NCI-H748 treated with DMSO at 0.1 percent for 48 hours (cell line): ENCODE measurements at places on chromosomes 2 and 18.

- DNase-seq = no peak
Observed at GRCh38 chr2:232979871-232980461, 33.1 kb downstream of the NGEF start.

DNA sequence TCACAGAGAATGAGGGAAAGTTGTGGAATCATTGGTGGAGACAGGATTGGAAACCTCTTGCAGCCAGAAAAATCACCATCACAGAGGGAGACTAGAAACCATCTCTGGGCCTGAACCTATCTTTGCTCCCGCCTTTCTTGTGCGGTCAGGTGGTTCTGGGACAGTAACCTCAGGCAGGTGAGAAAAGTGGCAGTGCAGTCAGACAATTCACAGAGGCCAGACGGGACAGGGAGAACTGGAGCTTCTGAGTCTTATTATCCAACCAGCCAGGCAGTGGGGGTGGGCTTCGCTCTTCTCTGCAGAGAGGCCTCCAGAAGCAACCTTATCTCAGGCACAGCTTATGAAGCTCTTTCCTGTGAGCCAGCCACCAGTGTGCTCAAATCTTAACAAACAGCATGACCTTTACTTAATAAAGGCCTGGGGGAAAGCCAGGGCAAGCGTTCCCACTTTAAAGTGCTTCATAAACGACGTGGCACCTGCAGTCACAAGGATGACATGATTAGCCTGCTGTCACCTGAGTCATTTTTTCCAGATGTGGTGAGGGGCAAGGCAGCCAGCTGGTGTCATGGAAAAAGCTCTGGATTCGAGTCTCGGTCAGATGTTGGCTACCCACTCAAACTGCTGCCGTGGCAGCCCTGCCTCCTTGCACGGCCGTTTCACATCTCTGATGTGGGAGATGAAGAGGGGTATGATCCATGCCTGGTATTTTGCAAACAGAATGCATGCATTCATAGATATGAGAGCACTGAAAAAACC is 109.7 kb downstream of the B3GNT2 start:
- DNase-seq = no peak

DNA sequence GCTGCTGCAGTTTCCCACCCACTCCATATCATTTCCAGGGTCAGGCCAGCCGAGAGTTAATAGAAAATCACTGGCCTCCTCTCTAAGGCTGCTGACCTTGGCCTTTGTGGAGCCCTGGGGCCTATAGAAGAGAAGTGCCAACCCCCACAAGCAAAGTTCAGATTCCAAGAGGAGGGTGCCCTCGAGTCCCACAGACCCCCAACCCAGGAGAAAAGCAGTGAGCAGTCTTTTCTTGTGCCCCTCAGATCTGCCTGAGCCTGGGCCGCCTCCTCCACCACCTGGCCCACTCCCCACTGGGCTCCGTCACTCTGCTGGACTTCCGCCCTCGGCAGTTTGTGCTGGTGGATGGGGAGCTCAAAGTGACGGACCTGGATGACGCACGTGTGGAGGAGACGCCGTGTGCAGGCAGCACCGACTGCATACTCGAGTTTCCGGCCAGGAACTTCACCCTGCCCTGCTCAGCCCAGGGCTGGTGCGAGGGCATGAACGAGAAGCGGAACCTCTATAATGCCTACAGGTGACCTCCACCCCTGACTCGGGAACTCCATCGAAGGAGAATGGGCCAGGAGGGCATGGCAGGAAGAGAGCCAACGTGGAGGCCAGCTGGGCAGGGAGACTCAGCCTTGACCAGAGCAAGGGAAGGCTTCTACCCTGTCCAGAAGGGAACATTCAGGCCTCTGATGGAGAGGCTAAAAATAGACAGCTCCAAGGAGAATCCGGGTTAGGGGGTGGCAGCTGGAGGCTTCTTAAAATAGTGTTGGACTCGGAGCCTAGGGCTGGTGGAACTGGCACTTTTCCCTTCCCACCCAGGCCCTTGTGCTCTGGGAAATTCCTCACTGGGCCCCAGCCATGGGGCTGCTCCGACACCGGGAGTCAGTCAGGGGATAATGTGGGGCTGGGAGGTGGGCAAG is 6.2 kb downstream of the PKDCC start:
- DNase-seq = no peak

- DNase-seq = no peak
Observed at GRCh38 chr2:240469239-240469636, 33.8 kb downstream of the GPC1 start.

GRCh38 chr2:240339411-240340360 is 95.8 kb upstream of the GPC1 start:
- DNase-seq = no peak

- DNase-seq = no peak
Observed at GRCh38 chr2:203948733-203949132, 12.2 kb downstream of the ICOS start.

DNA sequence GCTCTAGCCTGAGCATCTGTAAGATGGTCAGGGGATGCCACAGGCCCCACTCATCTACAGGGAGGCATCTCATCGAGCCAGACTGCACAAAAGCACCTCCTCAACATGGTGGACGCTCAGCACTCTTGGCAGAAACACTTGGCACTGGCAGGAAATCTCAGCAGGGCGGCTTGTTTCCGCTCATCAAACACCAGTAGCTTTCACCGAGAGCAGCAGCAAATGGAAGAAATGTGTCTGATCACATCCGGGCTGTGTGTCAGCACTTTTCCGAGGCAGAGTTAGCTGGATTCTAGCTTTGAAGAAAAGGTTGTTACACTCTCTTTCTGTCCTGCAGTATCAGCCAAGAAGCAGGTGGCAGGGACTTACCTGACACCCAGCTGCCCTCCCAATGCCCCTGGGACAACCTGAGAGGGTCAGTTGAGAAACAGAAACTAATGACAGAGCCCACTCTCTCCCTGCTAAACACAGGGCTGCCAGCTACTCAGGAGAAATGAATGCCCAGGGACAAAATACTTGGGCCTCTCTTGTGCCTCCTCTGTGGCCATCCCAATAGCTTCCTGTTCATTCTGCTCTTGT is 68.9 kb upstream of the FZD7 start:
- no peak for DNase-seq

DNA sequence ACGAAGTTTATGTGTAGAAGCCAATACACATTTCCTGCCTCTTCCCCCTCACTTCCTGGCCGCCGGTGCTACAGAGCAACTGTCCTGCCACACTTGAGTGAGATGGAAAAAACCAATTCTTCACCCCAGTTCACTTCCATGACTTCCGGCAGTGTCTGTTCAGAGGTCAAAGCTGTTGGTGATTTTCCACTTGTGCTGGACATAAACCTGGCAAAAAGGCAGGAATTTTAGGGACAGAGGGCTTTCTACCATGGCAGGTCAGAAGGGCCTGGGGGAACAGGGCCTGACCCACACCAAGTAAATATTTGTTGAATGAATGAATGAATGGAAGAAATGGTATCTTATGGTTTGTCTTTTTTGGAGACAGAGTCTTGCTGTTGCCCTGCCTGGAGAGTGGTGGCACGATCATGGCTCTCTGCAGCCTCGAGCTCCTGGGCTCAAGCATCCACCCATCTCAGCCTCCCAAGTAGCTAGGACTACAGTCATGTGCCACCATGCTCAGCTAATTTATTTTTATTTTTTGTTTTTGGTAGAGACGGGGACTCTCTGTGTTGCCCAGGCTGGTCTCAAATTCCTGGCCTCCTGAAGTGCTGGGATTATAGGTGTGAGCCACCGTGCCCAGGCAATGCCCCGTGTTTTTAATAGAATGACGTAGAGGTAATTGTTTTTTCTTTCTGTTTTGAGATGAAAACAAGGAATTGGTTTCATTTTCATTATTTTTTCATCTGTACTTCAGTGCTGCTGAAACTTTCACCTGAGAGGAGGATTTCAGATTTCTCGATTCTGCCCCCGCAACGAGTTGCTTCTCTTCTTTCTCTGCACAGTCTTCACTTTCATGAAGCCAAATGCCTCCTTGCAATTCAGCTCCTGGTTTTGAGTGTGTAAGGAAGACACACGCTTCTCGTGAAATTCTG is 48.0 kb upstream of the LPIN2 start:
- DNase-seq = no peak

- no peak for DNase-seq
Observed at GRCh38 chr18:23852236-23853045, 162.1 kb upstream of the TTC39C start.

DNA sequence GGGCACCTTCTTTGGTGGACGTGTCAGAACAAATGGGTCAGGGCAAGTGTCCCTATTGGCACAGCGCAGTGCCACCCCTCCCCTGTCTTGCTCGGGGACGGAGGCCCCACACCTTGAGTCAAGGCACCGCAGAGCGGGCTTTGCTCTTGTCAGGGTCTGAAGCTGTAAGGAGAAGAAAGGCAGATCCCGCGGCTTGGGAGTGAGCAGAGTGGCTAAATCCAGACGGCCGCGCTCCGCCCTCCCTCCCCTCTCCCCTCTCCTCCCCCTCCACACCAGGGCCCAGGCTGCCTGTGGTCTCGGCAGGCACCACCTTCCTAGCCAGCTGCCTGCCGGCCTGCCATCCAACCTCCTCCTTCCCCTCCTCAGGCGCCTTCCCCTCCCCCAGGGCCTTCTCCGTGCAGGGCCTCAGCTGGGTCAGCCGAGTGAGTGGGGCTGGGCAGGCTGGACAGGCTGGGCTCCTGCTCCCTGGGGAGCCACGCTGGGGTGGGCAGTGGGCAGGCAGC is 25.8 kb downstream of the SPEG start:
- DNase-seq = no peak

DNA sequence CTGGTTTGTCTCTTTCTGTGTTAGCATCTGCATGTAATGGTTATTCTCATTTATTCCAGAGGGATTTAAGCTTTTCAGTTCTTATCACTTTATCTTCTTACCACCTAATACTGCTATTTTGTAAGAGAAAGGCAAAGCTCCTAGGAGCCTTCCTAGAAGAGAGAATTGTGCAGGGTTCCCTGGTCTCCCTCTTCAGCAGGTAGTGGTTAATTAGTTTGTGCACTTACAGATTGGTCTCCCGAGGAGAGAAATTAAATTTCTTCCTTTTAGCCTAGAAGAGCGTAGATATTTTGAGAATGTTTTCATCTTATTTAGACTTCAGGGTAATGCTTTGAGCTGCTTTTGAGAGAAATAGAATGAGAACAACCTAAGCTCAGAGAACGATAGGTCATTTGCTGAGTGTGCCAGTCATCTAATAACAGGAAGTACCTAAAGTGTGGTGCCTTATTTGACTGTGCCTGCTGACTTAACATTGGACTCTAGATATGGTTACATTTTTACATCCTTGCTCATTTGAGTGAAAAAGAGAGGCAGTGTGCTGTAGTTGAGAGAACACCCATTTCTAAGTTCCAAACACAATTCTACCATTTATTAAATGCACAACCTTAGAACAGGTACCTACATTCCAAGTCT is 651.4 kb downstream of the STK39 start:
- DNase-seq = no peak

GRCh38 chr2:215658635-215659305 is 222.9 kb upstream of the FN1 start:
- DNase-seq = no peak

DNA sequence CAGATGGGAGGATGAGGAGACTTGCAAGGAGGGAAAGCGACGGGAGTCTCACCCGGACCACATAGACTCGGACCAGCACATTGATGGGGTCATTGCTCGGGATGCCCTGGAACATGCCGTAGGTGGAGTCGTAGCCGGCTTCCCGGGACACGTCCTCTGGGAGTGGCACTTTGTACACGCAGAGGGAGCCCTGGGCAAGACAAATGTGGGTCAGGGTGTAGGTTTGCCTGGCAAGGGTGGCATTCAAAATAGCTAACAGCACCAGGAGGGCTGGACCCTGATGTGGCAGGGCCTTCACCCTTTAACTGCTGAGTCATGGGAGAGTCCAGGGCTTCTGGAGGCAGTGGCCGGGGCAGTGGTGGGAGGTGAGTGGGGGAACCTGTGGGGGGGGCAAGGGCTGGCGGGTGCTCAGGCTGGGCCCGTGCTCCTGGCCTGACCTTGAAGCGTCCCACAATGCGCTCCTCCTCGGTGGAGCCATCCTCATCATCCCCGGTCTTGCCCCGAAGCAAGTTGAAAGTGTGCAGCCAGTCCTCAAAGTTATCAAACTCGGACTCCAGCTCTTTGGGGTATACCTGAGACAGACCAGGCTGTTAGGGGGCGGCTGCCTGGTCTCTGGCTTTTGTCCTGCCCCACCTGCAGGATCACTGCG is 11.1 kb downstream of the OTOF start:
- no peak for DNase-seq

DNA sequence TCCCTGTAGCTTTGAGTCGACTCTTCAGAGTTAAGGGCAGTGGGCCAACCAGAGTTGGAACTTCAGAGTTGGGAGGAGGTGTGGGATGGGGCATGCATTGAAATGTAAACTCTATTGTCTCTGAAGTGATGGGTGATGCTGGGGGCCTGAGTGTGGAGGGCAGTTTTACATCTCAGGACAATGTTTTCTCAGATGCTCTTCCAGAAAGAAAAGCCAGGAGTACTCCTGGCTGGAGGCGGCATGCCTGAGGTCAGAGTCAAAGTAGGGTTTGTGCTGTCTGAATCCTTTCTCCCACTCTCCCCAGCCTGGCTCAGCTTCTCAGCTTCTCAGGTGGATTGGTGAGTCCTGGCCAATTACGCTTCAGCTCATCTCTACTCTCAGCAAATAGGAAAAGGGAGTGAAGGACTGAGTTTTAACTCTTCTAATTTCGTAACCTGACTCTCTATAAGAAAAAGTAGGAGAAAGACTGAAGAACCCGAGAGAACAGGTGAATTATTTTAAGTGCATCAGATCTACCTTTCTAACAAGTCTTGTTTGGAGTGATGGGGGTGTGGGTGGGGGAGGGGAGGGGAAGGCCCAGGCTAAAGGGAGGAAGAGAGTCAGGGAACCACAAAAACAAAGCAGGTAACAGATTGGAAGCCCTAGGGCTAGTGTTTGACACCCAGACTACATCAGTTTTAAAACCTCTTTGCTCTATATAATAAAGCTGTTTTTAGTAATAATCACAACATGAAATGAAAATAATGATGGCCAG is 107.5 kb upstream of the PELI1 start:
- DNase-seq = no peak

DNA sequence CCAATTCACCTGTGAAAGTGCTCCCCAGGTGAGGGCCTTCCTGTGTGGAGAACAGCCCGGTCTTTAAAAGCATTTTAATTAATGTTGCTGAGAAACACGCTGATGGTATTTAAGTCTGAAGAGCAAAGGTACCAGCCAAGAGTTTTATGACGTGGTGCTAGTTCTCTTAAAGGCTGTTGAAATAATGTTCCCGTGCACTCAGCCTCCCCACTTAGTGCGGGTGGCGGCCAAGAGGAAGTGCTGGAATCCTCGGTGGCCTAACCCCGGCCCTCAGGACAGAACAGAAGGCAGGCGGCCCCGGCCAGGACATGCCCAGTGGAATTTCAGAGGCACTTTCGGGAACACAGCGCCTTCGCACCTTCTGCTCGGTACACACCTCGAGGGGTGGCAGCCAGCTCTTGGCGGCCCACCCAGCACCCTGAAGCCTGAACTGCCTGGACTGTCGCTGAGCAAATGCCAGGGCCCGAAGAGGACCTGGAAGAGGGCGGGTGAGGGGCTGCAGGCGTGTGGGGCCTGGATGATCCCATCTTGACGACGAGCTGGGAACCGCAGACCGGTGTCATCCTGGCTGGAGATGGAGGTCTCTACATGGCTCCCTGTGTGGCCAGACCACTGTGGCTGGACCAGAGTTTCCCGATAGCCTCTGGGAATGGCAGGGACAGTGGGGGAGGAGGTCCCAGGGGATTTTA is 142.9 kb downstream of the ASB1 start:
- no peak for DNase-seq
